ENCODE measurements at places on chromosomes 4 and X. TPM values are rescaled to one million over a fixed set of nuclear protein-coding genes. Genes with fewer than 3 reads are reported as not detected.

The RRH gene
- total RNA-seq: 0.33 TPM

The BMX gene
- total RNA-seq: 0.33 TPM

The PAGE4 gene
- not detected for total RNA-seq

The ZIC3 gene
- total RNA-seq: not detected

The APELA gene
- under 0.01 TPM for total RNA-seq

The TRAPPC2 gene
- total RNA-seq: 31.2 TPM

The FAM47A gene
- total RNA-seq: not detected

The SOD3 gene
- total RNA-seq: not detected

The FAM184B gene
- 5.5 TPM for total RNA-seq

DNA sequence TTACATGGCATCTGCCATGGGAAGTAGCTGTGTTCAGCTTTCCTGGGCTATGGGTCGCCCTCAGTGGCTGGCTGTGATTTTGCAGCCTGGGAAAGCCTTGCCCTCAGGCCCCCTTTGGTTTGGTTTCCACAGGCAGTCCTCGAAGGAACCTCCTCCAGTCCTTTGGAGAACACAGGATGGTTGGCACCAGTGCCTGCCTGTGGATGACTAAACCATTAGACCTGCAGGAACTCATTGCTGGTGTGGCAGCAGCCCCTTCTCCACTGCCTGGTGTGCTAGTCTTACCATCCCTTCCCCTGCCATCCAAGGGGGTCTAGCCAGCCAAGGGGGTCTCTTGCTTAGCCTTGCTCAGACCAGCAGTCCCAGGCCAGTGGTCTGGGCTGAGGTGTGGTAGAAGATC lies 71.4 kb upstream of the PJA1 start:
- DNase-seq: peak; percentile 17

- DNase-seq: no peak
Measured at GRCh38 chr4:88098993-88099752, 59.3 kb downstream of the ABCG2 start.

DNA sequence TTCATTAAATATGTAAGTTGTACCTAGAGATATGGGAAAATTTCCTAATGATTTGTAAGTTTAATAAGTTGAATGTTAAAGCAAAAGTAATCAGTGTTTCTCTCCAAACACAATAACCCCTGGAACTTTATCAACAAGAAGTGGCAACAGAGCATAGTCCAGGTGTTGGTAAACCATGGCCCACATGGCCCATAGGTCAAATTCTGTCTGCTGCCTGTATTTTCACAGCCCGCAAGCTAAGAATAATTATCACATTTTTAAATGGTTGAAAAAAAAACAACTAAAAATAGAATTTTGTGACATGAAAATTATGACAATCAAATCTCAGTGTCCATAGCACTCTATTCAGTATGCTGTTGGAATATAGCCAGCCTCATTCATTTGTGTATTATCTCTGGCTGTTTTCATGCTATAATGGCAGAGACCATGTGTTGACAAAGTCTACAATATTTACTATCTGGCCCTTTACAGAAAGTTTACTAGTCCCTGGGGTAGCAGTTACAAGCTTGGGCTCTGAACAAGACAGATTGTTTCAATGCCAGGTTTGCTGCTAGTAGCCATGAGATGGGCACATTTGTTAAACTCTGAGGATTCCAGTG lies 395.8 kb downstream of the GASK1B start:
- DNase-seq: no peak

DNA sequence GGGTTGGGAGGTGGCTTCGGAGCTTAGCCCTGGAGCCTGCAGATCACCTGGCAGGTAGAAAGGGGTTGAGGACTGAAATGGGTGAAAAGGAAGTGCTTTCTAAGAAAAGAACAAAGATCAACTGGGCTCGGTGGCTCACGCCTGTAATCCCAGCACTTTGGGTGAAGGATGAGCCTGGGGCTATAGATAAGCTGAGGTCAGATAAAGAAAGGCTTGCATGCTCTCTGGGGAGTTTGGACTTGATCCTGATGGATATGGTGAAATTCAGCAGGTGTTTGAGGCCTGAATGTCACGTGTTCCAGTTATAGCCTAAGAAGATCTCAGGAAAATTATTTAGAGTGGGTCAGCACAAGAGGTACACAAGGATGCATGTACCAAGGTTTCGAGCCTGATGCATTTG lies 40.8 kb downstream of the SLC34A2 start:
- no peak for DNase-seq

DNA sequence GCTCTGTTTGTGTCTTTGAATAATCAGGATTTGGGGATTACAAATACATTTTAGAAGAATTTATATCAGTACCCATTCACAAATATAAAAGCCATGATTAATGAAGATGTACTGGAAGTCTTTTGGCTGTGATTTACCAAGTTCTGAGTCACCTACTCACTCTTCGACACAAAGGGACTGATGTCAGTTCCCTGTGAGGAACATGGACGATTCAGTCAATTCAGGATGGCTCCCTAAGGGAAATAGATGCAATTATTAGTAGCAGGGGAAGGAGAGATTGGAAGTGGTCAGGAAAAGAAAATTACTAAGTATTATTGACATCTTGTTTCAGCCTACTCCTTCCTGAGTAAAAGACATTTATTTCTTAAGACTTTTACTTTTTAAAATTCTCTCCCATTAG lies 550.7 kb upstream of the SLIT2 start:
- no peak for DNase-seq

GRCh38 chr4:74366367-74366911 lies 1.5 kb downstream of the EREG start:
- peak; percentile 45 for DNase-seq

- no peak for DNase-seq
Measured at GRCh38 chr4:92776080-92776479, 472.3 kb downstream of the GRID2 start.

- no peak for DNase-seq
Measured at GRCh38 chr4:55351824-55352223, 5.8 kb downstream of the SRD5A3 start.

- DNase-seq: no peak
Measured at GRCh38 chr4:53598483-53598882, 7.2 kb upstream of the LNX1 start.

GRCh38 chr4:8609406-8609805 lies 16.8 kb downstream of the CPZ start:
- no peak for DNase-seq

DNA sequence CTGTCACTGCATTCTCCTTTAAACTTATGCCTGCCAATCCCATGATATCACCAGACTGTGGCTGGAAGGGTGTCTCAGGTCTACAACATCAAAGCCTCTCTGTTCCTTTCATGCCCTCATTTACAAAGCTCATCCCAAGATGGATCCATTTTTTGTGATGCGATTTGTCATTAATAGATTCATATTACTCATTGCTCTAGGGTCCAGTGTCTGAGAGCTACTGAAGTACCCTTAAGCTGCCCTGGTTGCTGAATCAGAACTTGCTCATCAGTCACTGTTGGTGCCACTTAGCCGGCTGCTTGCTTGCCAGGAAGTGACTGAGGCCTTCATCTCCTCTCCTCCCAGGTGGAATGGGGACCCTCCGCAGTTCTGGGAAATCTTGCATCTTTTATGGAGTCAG lies 395.5 kb upstream of the BOD1L1 start:
- DNase-seq: no peak

- DNase-seq: peak; percentile 34
Measured at GRCh38 chr4:71239365-71239764, 99.5 kb upstream of the SLC4A4 start.

- no peak for DNase-seq
Measured at GRCh38 chrX:101160001-101160400, 59.6 kb upstream of the DRP2 start.

Measured in mammary epithelial cell (primary cell).